ENCODE measurements at places on chromosomes 6 and 20.

DNA sequence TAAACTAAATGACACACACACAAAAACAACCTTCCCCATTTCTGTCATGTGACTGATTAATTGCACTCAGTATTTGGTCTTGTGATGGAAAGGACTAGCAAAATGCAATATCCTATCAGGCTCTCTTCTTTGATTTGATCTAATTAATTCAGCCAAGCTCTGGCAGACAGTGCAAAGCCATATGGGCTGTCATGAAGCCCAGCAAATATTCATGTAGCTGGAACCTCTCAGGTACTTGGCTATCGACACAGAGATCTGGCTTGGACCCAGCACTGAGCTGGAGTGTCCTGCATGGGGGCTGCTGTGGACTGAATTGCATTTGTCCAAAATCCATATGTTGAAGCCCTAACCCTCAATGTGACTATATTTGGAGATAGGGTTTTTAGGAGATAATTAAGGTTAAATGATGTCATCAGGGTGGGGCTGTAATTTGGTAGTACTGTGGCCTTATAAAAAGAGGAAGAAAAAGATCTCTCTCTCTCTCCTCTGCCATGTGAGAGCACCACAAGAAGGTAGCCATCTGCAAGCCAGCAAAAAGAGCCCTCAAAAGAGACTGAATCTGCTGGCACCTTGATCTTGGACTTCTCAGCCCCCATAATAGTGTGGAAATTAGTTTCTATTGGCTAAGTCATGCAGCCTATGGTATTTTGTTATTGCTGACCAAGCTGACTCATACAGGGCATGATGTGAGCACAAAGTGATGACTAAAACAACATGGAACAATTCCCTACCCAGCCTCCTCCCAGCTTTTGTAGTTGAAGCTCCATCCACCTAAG, 77.1 kb downstream of the STMND1 start:
- DNase-seq: no peak

DNA sequence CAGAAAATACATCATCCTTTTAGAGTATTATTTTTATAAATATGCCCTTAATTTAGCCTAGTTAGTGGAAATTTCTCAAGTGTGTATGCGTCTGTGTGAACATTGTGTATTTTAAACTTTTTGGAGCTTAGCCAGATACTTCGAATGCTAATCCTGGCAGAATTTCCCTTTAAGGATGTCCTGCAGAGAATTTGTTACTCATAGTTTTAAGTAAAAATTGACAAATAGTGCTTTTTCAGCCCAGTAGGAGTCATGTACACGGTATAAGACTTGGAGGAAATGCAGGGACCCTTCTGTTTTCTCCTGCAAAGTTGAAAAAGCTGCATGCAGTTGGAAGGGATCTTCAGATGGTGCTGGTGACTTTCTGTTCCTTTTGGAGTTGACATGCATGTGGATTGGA, at the start of gene FHL5:
TSS of gene FHL5 (plus strand) at position 243 of the 400 bp plus-strand sequence. CDS start 40,486 bp downstream, outside the sequence.
- no peak for DNase-seq

DNA sequence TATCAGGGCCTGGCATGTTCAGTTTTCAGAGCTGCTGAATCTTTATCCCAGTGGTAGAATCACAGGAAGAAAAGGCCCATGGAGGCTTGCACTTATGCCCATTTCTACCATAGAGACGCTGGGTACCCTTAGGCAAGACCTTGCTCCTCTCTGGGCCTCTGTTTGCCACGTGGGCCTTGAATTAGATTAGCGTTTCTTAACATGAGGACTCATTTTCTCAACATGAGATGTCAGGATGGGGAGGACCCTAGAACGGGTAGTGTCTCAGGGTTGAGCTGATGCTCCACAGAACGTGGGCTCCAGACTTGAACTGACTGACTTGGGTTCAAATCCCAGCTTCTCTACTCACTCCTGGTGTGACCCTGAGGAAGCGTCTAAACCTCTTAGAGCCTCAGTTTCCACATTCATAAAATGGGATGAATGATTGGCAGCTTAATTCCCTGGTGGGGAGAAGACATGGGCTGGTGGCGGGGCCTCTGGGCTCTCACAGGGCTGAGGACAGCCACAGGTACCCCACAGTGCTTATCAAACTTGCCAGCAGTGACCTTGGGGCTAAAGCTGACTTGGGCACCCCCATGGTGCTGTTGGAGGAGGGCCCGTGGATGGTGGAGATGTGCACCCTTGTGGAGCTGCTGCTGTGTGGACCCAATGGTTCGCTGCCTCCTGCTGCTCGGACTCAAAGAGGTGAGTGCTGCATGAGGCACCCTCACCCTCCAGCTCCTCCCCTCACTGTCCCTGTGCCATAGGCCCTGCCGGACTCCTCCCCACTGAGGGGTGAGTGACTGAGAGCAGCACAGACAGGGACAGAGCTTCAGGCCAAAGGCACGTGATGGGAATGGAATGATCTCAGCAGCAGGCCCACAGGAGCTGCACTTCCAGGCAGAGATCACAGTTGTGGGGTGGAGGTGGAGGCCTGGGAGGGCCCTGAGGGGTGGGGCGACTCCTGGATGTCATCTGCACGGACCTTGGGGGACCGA, 28.2 kb downstream of the SUN5 start:
- no peak for DNase-seq

DNA sequence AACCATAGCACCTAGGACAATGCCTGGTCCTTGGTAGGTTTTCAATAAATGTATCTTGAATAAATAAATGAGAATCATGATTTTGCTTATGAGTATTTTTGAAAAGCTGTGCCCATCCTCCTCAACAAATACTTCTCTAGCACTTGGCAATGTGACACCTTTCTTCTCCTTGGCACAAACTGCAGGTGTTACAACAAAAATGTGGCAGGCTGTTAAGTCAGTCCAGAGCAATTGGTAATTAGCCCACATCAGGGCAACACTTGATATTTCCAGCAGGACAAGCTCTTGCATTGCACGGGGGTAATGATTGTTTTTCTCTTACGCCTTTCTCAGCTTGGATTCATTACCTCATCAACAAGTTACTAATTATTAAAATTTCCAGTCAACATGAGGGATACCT, 31.6 kb upstream of the SNX9 start:
- DNase-seq: no peak

DNA sequence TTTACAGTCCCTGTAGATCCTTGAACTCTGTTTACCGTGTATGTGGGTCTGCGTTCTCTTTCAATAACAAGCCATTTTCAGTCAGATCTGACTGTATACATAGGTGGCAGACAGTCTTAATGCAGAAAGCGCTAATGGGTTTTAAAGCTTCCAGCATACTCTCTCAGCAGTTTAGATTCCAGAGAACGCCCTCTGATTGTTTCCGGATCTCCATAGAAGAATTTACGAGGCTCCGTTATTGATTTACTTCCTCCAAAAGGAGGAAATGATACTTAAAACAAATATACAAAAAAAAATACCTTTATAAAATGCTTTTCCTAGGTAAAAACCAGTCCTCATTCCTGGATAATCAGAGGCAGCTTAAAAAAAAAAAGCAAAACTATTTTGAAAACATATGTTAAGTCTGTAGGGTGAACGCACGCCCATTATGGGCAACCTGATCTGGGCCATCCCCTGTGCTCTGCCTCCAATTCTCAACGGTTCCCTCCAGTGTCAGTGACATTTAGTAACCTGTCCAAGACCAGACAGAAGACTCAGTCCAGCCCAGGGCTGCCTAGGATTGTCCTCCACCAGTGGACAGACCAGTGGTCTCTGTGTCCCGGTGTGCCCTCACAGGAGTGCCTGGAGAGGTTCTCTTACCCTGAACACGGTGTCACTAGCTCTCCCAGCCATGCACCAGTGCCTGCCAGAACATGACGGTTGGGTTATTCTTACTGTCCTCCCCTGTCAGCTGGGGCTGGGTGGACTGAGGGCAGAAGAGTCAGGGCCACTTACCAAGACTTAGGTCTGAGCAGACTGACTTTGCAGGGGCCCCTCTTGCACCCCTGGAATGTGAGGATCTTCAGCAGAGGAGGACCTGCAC, 217.3 kb downstream of the ARID1B start:
- DNase-seq: no peak

GRCh38 chr20:46990017-46990595, 95.5 kb downstream of the EYA2 start:
- peak; percentile 7 for DNase-seq

DNA sequence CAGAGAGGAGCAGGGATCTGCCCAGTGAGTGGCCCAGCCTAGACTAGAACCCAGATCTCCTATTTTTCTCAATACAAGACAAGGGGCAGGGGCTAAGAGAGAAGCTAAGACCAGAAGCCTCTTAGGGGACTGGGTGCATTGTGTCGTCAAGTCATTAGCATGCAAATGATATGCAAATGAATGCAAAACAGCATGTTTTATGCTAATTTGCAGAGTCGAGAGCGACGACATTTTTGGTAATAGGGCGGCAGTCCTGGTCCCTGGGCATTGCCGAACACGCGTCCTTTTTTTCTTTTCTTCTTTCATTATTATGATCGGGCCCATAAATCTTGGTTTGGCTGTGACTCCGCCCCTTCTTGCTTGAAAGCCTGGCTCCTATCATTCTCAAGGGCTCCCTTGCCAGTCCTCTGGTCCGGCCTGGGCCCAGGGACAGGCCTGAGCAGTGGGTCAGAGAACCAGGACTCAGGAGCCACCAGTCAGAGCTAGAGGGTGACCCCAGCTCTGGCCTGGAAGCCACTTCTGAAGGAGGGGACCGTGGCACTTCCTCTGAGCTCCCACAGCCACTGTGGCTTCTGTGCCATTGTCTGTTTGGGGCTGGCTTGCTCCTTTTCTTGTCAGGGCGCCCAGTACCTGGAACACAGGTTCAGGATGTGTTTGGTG, 32.0 kb upstream of the SCRT2 start:
- DNase-seq: no peak

- no peak for DNase-seq
Measured at GRCh38 chr6:130288065-130288464, 65.3 kb upstream of the SAMD3 start.

- no peak for DNase-seq
Measured at GRCh38 chr20:22333885-22334545, 250.4 kb downstream of the FOXA2 start.

- no peak for DNase-seq
Measured at GRCh38 chr6:14459315-14459714, 341.7 kb downstream of the CD83 start.

GRCh38 chr6:139251045-139251690, 40.6 kb downstream of the TXLNB start:
- no peak for DNase-seq

GRCh38 chr20:3282271-3283221, 43.6 kb upstream of the SLC4A11 start:
- DNase-seq: no peak
